Cardiac muscle cell (in vitro differentiated cells and primary cell): ENCODE measurements at places on chromosomes 16 and 17. TPM values are rescaled to one million over a fixed set of nuclear protein-coding genes. Genes with fewer than 3 reads are reported as not detected.

Gene LHX1
- 4.1 and 5.8 TPM in 2 replicates for total RNA-seq

Gene SBK1
- total RNA-seq: 11.7 and 12.0 TPM in 2 replicates

Gene CA7
- 0.27 and 1.0 TPM in 2 replicates for total RNA-seq

Gene TTC19
- 115 and 133 TPM in 2 replicates for total RNA-seq

Gene SLC13A2
- total RNA-seq: not detected in 2 replicates

Gene PKMYT1
- total RNA-seq: 26.2 and 28.1 TPM in 2 replicates

Gene TP53TG3
- total RNA-seq: not detected in 2 replicates
